ENCODE measurements at places on chromosomes 6 and 20. TPM values are rescaled to one million over a fixed set of nuclear protein-coding genes. Genes with fewer than 3 reads are reported as not detected.

Gene EFCAB8
- 0.83 TPM for total RNA-seq

Gene DUSP15
- 2.0 TPM for total RNA-seq

Gene QKI
- total RNA-seq, result 146 TPM

Gene SDC4
- total RNA-seq, result 149 TPM

Gene MYB
- total RNA-seq, result 1.4 TPM

Gene MAP3K7
- total RNA-seq, result 25.3 TPM

Gene CALHM4
- total RNA-seq, result not detected

Gene FAM83C
- total RNA-seq, result not detected

Gene SLC2A4RG
- total RNA-seq, result 78.2 TPM

Gene SLC32A1
- total RNA-seq, result not detected

Gene CDC40
- total RNA-seq, result 22.5 TPM

Gene OPRL1
- 0.71 TPM for total RNA-seq

Gene HMGCLL1
- 7.5 TPM for total RNA-seq

Gene SLC16A10
- total RNA-seq, result 0.36 TPM

Gene SLC26A8
- not detected for total RNA-seq

DNA sequence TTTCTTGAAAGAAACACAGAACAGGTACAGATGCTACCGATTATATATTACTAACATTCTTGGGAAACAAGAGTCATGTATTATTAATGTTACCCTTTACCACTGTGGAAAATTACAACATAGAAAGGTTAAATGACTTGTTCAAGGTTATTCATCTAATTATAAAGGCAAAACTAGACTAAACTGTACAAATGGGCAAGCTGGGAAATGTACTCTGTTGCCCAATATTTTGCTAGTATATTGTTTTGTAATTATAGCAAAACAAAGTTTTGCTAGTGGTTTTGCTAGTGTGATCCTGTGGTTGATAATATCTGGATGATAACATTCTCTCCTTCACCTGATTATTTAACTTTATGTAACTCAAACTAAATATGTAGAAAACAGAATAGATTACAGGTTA is 96.5 kb downstream of the TINAG start:
- no peak for DNase-seq

DNA sequence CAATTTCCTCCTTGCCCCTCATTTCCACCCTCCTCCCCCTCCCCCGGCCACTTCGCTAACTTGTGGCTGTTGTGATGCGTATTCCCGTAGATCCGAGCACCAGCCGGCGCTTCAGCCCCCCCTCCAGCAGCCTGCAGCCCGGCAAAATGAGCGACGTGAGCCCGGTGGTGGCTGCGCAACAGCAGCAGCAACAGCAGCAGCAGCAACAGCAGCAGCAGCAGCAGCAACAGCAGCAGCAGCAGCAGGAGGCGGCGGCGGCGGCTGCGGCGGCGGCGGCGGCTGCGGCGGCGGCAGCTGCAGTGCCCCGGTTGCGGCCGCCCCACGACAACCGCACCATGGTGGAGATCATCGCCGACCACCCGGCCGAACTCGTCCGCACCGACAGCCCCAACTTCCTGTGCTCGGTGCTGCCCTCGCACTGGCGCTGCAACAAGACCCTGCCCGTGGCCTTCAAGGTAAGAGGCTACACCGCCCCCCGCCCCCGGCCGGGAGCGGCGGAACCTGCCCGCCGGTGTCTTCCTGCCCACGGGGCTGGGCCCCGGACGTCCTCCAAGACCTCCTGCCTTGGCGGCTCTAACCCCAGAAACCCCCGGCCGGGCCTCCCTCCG is 44.9 kb upstream of the SUPT3H start:
- peak; percentile 78 for DNase-seq

DNA sequence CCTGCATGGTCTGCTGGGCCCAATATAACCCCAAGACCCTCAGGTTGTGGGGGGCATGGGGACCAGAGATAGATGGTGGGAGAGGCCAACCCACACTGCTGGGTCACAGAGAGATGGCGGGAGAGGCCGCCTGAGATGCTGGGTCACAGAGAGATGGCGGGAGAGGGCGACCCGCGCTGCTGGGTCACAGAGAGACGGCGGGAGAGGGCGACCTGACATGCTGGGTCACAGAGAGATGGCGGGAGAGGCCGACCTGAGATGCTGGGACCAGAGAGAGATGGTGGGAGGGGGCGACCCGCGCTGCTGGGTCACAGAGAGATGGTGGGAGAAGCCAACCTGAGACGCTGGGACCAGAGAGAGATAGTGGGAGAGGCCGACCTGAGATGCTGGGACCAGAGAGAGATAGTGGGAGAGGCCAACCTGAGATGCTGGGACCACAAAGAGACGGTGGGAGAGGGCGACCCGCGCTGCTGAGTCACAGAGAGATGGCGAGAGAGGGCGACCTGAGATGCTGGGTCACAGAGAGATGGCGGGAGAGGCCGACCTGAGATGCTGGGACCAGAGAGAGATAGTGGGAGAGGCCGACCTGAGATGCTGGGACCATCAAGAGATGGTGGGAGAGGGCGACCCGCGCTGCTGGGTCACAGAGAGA is 133.2 kb downstream of the DLL1 start:
- DNase-seq, result no peak

DNA sequence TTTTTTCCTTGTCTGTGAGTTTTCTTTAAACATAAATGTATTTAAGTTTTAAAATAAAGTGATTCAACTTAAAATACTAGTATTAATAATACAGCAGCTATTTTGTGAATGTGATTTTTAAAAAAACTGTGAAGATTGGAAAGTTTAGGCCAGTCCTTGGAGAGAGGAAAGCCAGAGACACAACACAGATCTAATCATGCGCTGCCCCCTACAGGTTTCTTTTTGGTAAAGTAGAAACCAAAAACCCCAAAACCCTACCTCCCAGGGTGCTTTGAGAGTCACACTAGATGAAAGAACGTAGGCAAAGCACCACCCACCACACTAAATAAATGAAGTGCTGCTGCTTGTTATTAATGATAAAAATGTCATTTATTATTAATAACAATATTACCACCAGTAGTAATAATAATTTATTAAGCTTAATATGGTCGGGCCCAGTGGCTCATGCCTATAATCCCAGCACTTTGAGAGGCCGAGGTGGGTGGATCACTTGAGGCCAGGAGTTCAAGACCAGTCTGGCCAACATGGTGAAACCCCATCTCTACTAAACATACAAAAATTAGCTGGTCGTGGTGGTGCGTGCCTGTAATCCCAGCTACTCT is 33.7 kb downstream of the SLC9A8 start:
- DNase-seq, result no peak

GRCh38 chr6:21455071-21455470 is 138.5 kb upstream of the SOX4 start:
- DNase-seq, result no peak

DNA sequence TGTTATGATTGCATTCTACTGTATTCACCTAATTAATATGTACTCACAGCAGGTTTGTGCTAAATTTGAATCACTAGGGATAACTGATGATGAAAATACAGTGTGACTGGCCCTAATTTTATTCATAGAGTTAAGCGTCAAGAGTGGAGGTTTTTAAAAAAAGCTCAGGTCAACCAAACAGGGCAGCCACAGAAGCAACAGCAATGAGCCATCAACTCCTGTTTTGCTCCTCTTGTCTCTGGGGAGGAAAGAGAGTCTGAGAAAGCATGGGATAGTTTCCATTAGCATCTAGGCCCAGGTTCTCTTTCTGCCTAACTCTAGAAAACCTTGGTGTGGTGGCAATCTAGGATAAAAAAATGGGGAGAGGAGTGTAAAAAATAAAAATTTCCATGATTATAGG is 122.1 kb downstream of the OGFRL1 start:
- DNase-seq, result no peak

- peak; percentile 80 for DNase-seq
These were observed 2.7 kb downstream of the C20orf204 start for GRCh38 chr20:64038565-64039292.

DNA sequence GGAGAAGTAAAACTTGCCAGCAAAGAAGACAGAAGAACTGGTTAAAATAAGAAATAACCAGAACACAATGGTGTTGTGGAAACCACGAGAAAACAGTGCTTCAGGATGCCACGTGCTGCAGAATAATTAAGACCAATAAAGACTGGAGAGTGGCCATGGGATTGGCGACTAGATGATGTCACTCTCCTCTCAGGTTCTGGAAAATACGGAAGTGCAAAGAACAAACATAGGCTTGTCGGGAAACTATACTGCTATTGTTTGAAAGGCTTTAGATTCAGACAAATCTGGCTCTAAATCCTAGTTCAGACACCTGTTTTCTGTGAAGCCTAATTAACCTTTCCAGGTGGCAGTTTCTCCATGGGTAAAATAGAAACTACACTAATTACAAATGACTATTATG is 138.4 kb upstream of the STXBP5 start:
- DNase-seq, result no peak

- DNase-seq, result no peak
These were observed 126.3 kb downstream of the CARMIL1 start for GRCh38 chr6:25405442-25405841.

- DNase-seq, result no peak
These were observed 45.5 kb downstream of the HMGN3 start for GRCh38 chr6:79188885-79189480.

GRCh38 chr20:6122873-6123648 is at the start of gene FERMT1:
Gene FERMT1, minus strand, starts transcription at chr20:6123030. Its CDS starts 3,476 bp downstream, at chr20:6119554.
- DNase-seq, result peak; percentile 68

DNA sequence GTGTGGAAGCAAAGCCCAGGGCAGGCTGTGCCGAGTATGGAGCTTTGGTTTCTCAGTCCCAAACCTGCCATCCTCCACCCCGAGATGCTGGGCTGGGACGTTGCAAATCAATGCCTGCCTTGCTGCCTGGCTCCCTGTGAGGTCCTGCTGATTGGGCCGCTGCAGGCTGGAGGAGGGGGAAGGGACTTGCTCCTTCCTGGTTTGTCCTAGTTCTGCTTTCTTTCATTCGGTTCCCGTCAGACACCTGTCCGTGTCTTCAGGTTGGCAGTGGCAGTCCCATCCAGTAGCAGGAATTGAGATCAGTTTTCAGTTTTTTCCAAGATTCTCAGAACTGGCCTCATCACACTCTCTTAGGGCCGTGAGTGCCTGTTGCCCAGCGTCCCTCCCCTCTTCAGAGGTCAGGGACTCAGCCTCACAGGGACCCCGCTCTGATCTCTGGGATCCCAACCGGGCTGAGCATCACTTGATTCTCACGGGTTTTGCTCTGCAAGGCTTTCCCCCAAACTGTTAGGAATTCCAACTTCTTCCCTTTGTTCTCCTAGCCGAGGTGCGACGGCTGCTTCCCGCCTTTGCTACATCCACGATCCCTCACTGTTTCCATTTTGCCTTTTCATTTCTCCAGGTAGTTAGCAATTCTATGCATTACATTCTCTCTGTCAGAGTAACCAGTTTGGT is 24.2 kb upstream of the TAGAP start:
- no peak for DNase-seq

DNA sequence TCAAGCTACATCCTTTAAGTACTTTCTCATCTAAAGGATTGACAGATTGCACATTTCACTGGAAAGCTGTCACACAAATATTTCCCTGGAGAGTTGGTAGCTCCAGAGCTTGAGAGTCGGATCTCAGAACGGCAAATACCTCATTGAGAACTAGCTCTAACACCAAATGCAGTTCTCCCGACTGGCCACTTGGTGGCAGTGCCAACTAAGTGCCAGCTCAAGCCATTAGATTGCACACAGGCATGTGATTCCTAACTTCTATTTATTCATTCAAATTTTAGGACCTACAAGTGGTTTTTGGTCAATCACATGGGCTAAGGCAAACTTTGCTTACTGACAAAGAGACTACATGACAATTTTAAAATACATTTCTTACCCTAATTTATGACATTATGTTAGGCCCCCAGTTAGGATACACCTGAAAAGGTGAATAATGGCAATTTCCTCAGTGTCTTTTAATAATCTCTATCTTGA is 7.9 kb upstream of the MCHR2 start:
- no peak for DNase-seq

- DNase-seq, result no peak
These were observed 230.6 kb upstream of the PMEPA1 start for GRCh38 chr20:57940376-57940775.

DNA sequence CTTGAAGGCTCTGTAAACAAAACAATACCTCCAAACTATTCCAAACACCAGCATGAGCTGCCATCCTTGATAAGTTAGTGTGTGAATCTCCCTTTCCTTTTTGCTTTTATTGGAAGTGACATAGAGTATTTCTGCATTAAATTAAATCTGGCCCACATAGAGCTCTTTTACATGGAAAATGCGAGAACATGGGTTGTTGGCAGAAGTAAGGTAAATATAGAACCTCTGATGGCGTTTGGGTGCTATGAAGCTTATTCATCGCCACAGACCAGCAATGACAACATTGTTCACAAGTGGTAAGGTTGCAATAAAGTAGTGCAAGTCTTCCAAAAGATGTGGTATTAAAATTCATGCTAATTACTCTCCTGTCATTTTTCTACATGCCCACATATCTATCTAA is 445.8 kb upstream of the JAG1 start:
- no peak for DNase-seq

DNA sequence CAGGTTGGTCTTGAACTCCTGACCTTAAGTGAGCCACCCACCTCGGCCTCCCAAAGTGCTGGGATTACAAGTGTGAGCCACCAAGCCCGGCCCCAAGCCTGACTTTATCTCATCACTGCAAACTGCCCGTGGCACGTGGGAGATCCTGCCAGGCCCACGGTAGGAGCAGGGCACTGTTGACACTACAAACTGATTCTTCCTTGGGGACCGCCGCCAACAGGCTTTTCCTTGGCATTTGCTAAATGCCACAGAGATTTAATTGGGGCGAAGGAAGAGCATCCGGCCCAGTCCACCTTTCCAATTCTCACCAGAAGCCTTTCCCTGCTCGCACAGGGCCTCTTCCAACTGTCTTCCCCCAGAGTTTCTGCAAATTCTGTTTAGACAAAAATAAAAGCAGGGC is 11.0 kb downstream of the ATP9A start:
- DNase-seq, result no peak

DNA sequence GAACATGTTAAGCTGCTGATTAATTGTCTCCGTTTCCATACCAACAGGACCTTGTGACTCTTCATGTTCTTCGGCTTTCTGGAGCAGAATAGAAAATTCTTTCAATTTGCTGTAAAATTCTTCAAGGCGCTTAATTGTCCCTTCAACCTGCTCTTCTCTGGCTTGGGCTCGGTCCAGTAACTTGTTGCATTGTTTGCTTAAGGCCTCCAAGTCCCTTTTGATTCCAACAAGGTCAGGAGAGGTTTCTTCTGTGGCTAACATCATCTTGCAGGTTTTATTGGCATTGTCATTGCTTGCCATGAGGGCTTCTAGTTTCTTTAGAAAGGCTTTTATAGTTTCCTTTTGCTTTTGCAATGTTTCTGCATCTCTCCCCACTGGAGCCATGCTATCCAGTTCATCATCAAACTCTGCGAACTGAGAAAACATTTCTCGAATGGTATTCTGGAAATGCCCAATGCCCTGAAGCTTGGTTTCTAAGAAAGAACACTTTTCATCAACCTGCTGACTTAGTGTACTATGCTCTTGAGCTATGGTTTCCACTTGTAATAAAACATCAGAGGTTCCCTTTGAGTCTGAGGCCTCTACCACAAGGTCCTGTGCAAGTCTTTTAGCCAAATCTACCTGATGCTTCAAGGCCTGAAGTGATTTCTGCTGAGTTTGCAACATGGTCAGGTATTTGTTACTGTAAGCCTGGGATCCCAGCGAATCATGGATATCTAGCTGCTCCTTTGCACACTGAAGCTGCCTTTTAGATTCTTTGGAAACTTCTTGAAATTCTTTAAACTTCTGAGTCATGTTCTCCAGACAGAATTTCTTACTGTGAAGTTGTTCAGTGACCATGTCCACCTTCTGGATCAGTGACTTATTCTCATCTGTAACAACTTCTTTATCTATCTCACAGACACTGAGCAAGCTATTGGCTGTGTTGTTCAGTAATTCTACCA is 90.2 kb downstream of the DST start:
- no peak for DNase-seq

All from sigmoid colon (tissue), 7 donors.